ENCODE measurements at places on chromosomes 7 and 10.

DNA sequence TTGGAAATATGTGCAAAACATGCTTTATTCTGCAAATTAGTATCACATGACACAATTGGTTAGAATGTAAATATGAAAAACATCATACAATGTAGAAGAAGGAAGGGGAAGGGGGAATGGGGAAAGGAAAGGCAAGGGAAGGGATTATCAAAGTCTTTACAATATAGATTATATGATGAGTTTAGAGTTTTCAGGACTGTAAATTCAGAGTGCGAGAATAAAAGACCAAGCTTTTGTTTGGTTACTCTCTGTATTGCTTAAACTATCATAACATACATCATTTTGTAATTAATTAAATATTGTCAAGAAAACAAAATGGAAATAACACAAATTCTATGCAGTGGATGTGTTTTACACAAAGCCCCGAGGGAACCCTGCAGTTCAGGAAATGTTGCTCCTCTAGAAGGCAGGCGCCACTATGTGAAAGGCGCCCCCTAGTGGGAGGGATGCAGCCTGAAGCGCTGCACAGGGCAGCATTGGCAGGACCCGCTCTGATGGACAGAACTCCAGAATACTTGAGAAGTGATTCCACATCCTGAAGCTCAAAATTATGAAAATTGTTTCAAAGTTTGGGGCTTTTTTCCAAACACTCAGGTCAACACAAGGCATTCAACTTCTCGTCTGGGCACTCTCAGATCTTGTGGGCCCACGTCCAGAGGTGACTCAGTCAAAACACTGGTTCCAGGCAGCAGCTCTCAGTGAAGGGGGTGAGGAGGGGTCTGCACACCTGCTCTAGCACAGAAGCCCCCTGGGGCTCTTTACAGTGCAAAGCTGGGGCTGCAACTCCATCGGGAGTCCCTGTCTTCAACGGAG is 31.6 kb upstream of the TMEM254 start:
- peak; percentile 29 for DNase-seq

GRCh38 chr7:41637049-41637448 is 65.8 kb downstream of the INHBA start:
- no peak for DNase-seq

GRCh38 chr10:68224810-68225209 is 7.1 kb downstream of the ATOH7 start:
- DNase-seq = no peak

- DNase-seq = no peak
Observed at GRCh38 chr7:50267525-50268041, 36.9 kb upstream of the IKZF1 start.

DNA sequence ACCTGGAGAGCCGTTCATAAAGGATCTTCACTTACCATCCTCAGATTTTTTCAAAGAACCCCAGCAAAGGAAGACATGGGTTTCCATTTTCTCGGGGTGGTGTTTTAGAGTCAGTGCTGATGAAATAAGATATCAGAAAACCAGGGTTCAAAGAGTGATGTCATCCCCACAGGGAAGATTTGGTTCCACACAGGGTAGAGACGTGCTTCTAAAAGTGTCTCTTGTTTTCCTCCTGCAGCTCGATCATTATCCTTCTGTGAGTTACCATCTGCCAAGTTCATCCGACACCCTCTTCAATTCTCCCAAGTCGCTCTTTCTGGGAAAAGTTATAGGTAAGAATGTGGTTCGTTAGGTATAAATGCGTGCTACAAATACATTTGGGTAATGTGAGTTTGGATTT is 323.8 kb upstream of the C7orf33 start:
- DNase-seq = no peak

- DNase-seq = no peak
Observed at GRCh38 chr10:77726301-77726700, 88.7 kb upstream of the KCNMA1 start.

DNA sequence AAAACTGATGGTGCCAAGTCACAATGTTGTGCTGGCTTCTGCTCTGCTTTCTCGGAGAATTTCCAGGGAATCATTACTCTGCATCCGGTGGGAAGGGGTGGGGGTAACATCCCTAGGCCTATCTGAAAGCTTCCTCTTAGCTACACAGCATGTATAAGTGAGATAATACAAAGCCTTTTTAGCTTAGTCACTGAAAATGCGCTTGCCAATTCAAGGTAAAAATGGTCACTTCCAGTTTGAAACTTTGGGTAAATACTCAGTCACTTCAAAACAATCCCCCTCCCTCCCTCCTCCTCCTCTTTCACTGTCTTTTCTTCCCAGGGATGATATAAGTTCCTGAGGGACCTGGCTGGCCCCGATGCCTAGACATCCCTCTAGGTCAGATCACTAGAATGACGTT is 57.3 kb upstream of the APBB1IP start:
- no peak for DNase-seq

- DNase-seq = no peak
Observed at GRCh38 chr7:53518319-53518718, 482.9 kb downstream of the POM121L12 start.

- no peak for DNase-seq
Observed at GRCh38 chr10:72525689-72526088, 100.2 kb downstream of the MICU1 start.

GRCh38 chr7:106111655-106112117 is 426 bp downstream of the SYPL1 start:
- peak; percentile 60 for DNase-seq

- peak; percentile 30 for DNase-seq
Observed at GRCh38 chr7:106056513-106057203, 55.5 kb downstream of the SYPL1 start.

DNA sequence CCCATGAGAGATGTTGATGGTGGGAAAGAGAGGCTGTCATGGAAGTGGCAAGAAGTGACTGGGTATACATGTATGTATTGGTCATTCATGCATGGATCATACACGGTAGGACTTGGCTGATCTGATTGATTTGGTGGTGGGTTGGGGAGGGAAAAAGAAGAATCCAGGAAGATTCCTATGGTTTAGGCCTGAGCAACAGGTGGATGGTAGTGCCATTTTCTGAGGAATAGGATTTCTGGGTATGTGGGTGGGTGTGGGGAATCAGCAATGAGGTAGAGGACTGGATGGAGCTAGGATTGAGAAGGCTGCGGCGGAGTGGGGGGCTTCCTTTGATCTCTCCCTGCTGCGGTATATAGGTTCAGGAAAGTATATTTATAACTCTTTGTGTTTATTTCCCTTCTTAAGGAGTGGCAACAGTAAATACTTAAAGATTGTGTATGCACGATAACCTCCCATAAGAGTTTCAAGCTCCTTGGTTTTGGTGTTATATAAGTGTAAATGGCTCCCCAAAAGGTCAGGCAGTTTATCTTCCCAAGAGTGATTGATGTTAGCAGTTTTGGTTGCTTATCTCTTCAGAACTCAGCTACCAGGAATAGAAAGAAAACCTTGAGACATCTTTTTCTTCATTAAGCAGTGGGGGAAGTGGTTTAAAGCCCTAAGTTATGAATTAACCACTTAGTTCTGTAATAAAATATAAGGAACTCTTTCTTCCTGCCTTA is 100.1 kb downstream of the LSMEM1 start:
- no peak for DNase-seq

GRCh38 chr7:6252341-6252746 is 20.1 kb downstream of the CYTH3 start:
- DNase-seq = no peak

GRCh38 chr10:48648172-48648942 is 36.3 kb upstream of the WDFY4 start:
- DNase-seq = no peak

GRCh38 chr10:119686465-119687191 is 35.4 kb downstream of the BAG3 start:
- peak; percentile 53 for DNase-seq

GRCh38 chr10:16995867-16996529 is 133.6 kb downstream of the CUBN start:
- DNase-seq = peak; percentile 25

- no peak for DNase-seq
Observed at GRCh38 chr10:129796710-129797420, 167.2 kb downstream of the EBF3 start.
